ENCODE measurements at places on chromosomes 16 and 17.

- no peak for DNase-seq
Measured at GRCh38 chr16:78402833-78403232, 303.4 kb downstream of the WWOX start.

- DNase-seq, result no peak
Measured at GRCh38 chr16:70390774-70391173, 44.1 kb downstream of the DDX19A start.

DNA sequence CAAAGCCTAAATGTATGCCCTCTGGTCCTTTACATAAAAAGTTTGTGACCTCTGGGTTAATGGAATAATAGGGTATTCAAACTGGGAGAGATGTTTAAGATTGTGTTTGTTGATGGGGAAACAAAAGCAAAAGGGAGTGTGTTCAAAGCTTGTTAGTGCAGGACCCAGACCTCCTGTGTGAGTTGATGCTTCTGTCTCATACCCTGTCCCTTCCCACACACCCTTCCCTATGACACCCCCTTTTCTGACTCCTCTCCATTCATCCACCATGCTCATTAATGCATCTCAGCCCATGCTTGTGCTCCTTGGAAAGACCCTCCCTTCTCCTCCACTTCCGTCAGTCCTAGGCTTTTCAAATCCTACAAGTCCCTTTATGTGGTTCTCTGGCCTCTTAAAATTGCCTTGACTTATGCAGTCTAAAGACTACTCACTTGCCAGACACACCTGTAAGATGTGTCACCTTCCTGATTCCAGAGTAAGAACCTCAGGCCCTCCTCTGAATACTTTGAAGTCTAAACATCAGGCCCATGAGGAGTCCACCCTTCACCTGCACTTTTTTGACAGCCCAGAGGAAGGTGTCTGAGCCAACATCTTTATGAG, 128.0 kb upstream of the CACNG5 start:
- DNase-seq, result no peak

DNA sequence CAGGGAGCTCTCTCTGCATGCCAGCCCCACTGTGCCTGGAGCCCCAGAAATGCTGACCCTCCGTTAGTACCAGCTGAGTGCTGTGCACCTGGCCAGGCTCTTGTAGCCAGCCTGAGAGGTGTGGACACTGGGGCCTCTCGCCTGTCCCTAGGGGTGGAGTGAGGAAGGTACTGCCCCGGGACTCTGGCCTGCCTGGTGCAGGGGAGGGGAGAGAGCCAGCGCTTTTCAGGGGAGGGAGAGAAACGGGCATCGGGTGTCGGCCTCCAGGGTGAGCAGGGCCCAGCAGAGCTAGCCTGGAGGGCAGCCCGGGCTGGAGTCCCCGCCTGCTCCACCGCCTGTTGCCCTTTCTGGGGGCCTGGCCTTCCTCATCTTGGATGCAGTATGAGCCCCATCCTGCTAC, 13.1 kb downstream of the MAP2K3 start:
- DNase-seq, result no peak
